ENCODE measurements at places on chromosomes 2 and 18.

DNA sequence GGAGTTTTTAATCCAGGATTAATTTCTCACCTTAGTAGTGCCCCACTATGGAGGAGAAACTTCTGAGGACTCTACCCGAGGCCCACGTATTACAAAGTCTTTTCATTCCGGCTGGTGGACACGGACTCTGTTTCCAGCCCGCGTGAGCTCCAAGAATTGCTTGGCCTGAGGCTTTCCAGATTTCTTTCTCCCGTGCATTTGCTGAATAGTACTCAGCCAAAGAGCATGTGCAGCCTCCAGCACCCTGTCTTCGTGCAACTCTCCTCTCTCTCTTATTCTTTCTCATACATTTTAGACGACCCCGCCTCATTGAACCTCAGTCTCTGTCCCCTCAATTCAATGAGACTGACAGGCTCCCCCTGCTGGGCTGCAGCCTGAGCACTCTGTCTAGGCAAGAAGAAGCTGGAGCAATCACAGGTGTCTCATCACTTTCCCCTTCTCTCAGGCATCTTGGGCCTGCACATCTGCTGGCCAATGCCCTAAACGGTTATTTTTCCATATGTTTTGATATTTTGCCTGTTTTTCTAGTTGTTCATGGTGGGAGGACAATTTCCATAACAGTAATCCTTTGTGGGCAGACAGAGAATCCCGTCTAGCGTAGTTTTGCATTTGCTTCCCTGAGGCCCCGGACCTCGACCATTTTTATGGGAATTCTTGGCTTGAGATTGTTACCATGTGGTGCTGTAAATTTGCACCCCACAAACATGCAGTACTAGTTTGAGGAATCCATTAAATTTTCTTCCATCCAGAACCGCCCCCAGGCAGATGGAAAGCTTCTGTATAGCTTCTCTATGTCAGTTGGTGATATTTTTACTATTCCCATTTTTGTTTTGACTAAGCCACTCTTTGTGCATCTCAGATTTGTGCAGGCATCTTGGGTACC is 50.1 kb upstream of the LPIN2 start:
- DNase-seq = no peak

GRCh38 chr2:10541775-10542432 is 93.8 kb upstream of the ODC1 start:
- DNase-seq = no peak

GRCh38 chr2:18643326-18644114 is 54.2 kb upstream of the NT5C1B start:
- no peak for DNase-seq

- DNase-seq = no peak
Measured at GRCh38 chr2:187165936-187166610, 282.0 kb downstream of the CALCRL start.

- DNase-seq = no peak
Measured at GRCh38 chr2:241007111-241007510, 8.7 kb downstream of the SNED1 start.

DNA sequence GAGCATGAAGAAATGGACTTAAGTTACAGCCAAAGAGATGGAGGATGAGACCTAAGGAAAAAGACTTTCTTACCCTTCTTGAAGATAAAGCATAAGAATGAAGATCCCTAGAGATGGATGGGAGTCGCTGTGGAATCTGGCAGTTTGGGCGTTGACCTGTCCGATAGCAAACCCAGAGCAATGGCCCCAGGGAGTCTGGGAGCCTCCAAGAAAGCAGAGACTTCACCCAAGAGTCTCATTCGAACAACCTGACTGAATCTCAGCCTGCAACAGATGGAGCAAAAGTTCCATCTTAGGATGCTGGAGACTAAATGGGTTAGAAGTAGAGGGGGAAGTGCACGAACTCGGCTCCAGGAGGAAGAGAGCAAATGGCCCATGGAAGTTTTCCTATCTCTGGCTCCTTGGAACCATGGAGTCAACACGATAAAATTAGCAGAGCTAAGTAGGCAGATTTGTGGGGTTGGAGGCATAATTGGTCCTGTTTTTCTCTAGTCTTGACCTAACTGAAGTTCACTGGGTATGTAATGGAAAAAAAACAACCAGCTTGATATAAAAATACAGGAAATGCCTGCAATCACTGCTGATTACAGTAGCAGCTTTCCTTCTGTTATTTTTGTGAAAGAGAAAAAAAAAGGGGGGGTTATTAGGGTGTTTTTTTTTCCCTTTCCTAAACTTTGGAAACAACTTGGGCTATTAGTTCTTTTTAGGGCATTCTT is 178.4 kb upstream of the EPAS1 start:
- DNase-seq = no peak
